ENCODE measurements at places on chromosomes 4 and X.

GRCh38 chrX:133670383-133670782 lies 255.1 kb upstream of the GPC4 start:
- DNase-seq: no peak

- DNase-seq: no peak
Measured at GRCh38 chr4:79292008-79292407, 33.9 kb downstream of the NAA11 start.

- no peak for DNase-seq
Measured at GRCh38 chrX:39497702-39498265, 600.0 kb downstream of the BCOR start.

DNA sequence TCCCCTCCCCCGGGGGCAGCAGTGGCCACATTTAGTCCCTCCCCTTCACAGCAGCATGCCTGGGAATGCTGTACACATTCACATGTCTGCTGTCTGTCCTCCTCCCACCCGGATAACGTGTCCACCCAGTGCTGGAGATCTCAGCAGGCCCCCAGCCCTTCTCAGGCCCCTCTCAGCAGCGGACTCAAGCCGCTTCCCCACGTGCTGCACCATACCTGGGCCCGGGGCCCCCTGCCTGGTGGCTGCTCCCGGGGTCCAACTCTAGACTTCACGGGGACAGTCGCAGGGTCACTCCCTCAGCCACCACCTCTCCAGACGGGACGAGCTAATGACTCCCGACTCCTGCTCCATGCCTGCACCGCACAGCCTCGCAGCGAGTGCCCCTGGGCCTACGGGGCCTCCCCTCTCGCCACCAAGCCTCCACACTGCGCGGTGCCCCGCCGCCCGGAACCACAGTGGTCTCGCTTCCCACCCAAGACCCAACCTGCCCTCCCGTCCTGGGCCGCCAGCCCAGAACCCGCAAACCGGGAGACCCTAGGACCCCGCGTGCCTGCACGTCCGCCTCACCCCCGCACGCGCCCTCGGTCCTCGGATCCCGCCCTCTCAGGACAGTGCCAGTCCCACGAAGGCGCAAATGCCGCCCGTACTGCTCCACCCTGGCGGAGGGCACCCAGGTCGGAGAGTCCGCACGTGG lies 1.3 kb upstream of the PCGF3 start:
- no peak for DNase-seq

GRCh38 chrX:43939187-43939926 lies 33.8 kb downstream of the NDP start:
- no peak for DNase-seq

DNA sequence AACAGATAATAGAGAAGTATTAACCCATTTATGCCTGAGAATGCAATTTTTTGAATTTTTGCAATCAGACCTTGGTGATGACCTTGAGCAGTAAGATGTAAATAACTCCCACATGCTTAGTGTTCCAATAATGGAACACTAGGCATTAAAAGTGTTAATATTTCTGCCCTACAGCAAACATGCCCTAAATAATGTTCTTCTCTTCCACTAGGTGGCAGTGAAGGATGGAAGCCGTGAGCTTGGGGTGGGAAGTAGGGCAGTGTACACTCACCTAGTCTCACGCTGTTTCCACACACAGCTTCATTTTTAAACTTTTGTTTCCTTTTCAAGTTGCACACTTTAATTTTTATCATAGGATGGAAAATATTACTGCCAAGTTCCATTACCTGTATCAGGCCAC lies 613.1 kb upstream of the HS3ST1 start:
- DNase-seq: no peak

DNA sequence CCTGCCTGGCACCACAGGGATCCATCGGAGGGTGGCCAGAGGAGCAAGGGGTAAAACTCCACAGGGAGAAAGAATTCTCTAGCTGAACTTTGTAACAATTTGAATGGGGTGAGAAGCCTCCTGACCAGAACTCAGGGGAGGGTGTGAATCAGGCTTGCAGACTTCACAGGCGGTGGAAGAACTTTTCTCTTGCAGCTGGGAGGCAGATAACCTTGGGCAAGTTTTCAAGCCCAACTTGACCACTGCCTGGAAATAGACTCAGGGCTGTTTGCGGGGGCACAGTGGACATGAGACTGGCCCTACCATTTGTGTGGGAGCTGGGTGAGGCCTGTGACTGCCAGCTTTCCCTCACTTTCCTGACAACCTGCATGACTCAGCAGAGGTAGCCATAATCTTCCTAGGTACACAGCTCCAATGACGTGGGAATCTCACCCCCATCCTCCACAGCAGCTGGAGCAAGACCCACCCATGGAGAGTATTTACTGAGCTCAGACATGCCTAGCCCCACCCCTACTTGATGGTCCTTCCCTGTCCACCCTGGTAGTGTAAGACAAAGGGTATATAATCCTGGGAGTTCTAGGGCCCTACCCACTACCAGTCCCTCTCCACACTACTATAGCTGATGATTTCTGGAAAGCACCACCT lies 210.0 kb upstream of the AGTR2 start:
- DNase-seq: no peak

- DNase-seq: no peak
Measured at GRCh38 chr4:48862661-48863060, 31.8 kb downstream of the OCIAD1 start.

GRCh38 chrX:14411326-14411725 lies 118.0 kb upstream of the GLRA2 start:
- DNase-seq: no peak

- DNase-seq: no peak
Measured at GRCh38 chr4:84699001-84699671, 116.2 kb downstream of the CDS1 start.

DNA sequence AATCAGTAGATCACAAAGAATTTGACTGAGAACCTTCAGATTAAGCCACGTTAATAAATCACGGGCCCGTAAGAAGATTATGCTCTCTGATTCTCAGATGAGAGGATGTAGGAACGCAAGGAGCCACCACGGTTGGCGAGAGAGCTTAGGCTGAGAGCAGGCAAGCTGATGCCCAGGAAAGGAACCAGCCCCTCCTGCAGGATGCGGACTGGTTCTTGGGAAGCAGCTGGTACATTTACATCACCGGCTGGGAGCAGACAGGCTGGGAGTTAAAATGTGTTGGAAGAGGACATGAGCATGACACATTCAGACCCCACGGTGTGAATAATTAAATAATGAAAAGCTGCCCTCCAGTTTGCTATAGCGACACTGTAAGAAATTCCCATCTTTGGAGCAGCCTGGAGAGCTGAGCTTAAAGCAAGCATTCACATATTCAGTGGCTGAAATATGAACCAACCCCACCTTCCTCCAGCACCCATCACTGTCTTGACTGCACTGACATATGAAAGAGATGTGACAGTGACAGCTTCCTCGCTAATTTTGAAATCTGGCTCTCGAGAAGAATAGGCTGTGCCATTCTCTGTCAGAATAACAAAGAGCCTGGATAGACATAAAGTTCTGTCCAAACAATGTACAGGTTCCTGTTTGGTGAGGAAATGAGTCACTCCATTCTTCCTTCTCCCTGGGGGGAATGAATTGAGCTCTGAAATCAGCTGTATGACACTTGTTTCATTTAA lies 33.1 kb downstream of the LNX1 start:
- no peak for DNase-seq

- DNase-seq: no peak
Measured at GRCh38 chrX:110477593-110478228, 119.1 kb downstream of the RTL9 start.

- no peak for DNase-seq
Measured at GRCh38 chr4:10733481-10734062, 49.0 kb upstream of the CLNK start.

DNA sequence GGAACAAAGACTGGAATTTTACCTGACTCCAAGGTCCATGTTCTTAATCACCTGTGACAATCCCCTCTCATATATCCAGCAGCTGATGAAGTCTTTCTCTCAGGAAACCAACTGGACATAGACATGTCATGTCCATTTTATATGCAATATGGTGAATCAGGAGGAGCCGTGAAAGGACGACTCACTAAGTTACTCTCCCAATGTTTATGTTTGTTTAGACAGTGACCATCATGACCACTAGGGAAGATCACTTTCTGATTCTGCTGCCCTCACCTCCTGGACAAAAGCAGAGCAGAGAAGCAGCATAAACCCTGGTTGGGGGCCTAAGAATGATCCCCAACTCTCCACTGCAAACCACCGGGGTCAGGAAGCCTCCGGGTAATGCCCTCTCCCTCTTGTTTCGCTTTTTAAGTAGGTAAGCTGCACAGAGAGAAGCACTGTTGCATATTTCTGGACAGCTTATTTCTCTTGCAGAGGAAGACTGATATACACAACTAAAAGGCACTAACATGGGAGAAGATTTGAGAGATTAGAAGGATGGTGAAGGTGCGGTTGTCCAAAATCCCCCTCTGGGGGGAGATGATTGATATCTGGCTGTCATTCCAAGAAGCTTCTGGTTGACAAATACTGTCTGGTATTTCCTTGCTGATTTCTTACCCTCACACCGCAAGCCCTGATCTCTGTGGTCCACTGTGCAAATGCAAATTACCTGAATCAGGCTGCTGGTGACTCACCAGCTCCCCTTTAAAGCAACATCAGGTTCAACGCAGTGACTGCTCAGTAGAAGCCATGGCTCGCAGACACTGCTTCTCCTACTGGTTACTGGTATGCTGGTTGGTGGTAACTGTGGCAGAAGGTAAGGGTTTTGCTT lies at the start of gene ODAPH:
TSS of gene ODAPH (plus strand) at position 773 of the 871 bp plus-strand sequence. CDS start at position 790, 17 bp downstream.
- DNase-seq: no peak

DNA sequence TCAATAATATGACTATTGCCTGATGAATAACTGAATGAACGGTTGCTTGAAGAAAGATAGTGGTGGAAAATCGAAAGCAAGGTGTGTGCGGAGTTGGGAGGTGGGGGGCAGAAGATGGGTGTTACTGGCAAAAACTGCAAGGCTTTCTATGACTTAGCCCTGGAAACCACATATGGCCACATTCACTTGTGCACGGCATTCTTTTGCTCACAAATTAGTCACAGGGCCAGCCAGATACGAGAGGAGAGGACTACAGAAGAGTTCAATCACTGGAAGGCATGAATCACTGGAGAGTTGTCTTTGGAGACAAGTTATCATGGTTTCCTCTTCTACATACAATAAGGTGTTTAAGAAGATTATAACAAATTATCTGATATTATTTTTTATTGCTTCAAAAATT lies 626.5 kb upstream of the CPEB2 start:
- no peak for DNase-seq

GRCh38 chr4:68079928-68080327 lies 49.7 kb downstream of the TMPRSS11F start:
- DNase-seq: no peak

DNA sequence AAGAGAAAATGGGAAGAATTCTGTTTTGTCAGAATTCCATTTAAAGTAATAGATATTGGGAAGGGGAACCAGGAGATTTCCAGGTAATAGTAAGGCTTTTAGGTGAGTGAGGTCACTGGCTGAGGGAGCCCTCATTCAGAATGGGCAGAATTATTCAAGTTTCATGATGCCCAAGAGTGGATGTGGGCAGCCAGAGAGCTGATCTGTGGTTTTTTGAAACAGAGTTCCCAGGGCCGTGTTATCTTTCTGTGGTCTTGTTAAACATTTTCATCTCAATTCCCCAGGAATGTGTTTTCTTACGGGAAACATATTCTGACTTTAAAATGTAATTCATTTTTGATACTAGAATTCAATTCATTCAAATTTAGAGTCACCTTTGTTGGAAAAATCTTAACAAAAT lies 182.0 kb upstream of the AADAT start:
- DNase-seq: no peak

DNA sequence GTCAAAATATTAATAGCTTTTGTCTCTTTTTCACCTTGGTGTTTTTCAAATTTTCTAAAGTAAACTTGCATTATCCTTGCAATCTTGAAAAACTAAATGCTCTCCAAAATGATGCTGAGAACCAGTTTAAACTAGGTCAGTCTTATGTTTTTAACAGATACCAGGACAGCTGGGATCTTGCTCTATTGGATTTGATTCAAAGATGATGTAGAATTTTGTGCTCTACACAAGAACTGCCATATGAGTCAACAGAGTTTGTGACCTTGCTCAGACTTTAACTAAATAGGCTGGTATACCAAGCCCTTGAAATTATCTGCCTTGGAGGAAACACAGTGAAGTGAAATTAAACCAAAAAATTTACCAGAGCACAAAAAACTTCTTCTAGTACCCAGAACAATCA lies 991.1 kb downstream of the STPG2 start:
- DNase-seq: no peak

DNA sequence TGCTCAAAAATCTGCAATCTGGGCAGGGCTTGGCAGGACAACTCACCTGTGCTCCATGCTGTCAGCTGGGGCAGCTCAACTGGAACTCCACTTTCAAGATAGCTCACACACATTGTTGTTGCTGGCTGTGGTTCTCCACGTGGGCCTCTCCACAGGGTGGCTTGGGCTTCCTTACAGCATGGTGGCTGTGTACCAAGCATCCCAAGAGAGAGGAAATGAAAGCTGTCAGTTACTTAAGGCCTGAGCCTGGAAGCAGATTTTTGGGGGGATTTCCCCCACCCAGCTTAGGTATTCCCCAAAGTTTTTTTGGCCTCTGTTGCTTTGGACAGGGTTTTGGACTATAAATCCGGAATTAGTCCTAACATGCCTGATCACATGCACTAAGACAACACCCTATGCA lies 81.0 kb downstream of the BCOR start:
- no peak for DNase-seq

- DNase-seq: no peak
Measured at GRCh38 chr4:182367153-182367552, 124.0 kb downstream of the TENM3 start.

GRCh38 chr4:143140696-143141095 lies 44.0 kb upstream of the USP38 start:
- no peak for DNase-seq

DNA sequence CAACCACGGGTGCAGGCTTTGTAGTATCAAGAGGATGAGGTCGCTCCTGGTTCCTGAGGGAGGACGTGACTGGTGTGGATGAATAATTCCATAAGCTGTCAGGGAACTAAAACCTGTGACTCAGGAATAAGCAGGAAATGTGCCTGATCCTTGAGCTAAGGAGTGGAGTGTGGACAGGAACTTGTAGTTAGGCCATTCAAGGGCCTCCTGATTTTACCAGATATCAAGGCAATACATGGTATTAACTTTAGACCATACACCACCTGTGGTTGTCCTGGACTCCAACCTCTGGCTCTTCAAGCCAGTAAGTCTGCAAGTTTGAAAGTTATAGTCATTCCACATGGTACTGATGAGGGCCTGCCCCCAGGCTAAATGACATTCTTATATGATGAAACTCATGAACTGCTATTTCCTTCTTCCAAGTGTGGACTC lies 12.1 kb upstream of the ING2 start:
- DNase-seq: no peak

DNA sequence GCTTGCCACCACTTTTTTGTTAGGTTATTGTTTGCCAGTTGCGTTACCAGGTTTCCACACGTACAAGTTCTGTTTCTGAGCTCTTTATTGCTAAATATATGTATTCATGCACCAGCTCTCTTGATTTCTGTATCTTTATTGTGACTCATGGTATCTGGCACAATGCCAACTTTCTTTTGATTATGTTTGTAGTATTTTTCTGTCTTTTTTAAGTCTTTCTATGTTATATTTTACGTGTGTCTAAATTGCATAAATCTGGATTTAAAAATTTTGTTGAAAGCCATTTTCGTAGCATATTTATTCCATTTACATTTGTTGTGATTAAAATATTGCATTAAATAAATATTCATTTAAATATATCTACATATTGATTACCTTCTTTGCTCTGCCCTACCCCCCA lies 73.8 kb downstream of the KDM6A start:
- no peak for DNase-seq

- no peak for DNase-seq
Measured at GRCh38 chr4:106796876-106797275, 239.2 kb downstream of the DKK2 start.

- no peak for DNase-seq
Measured at GRCh38 chr4:133464311-133464710, 315.2 kb downstream of the PCDH10 start.

GRCh38 chrX:94600077-94600476 lies 926.1 kb downstream of the FAM133A start:
- DNase-seq: no peak

Measured in ureter (tissue), 1 donor.